ENCODE measurements at places on chromosomes 12 and 14.

DNA sequence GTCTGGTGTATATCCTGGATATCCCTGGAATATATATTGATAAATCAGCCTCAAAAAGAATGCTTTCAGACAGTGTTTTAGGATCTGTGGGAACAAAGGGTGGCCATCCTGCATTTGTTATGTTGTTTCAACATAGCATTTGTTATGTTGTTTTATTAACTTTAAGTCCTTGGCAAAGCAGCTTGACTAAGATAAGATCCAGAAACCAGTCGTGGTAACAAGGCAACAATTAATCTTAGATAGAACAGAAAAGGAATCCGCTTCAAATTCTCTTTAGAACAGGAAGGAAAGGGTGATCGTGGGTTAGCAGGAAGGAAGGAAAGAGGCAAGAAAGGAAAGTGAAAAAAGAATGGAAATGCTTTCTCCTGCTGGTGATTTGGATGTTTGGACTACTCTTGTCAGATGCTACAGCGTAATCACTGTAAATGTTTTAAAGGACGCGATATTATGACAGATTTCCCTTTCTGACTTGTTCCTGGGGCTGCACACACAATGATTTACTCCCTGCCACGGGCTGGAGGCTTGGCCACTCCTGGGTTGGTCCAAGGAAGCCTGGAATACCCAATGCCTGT is 443.3 kb downstream of the DPF3 start:
- DNase-seq = no peak

GRCh38 chr12:88057994-88058718 is 29.0 kb upstream of the C12orf50 start:
- no peak for DNase-seq

DNA sequence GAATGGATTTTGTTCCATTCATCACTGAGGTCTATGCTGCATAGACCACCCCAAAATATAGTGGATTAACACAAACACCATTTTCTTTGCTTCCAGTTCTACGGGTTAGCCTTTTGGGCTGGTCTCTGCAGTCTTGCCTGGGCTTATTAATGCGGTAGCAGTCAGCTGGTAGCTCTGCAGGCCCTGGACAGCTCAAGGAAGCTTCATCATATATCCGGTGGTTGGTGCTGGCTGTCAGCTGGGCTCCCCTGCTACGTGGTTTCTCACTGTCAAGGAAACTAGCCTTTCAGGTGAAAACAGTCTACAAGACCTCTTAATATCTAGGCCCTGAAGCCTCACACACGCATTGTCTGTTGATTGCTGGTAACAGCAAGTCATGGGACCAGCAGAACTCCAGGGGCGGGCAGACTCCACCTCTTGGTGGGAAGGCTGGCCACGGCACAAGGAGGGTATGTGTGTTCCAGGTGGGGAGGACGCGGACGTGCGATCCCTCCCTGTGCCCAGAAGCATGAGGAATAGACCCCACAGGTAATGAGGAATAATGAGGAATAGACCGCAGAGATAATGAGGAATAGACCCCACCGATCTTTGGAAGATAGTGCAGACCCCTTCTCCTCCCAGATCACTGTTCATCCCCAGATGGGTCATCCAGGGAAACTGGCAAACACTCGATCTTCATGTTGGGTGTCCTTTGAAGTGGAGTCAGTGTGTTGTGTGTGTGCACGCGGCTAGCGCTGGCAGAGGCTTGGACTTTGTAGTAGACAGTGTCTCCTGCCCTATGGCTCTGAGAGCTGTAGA is 13.3 kb downstream of the TSPAN9 start:
- DNase-seq = no peak

- DNase-seq = no peak
These were observed 25.9 kb upstream of the PRKD1 start for GRCh38 chr14:29953501-29953900.

- DNase-seq = no peak
These were observed 184.7 kb upstream of the PRICKLE1 start for GRCh38 chr12:42774238-42774637.

DNA sequence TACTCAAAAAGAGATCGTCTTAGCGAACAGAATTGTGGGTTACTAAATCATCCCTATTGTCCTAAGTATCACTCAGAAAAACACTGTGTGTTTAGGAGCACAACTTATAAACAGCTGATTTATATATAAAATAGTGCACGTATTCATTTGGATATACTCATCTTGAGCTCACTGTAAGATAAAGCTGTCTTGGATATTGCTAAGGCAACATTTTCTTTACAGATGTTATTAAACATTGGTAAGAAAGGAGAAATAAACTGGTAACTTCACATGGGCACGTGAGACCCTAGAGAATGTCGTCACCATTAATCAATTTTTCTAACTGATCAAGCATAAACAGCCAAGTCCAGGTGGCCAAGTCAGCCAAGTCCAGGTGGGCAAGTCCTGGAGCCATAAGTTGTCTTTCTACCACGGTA is 1.7 kb downstream of the PAWR start:
- DNase-seq = no peak

Data from BJ (cell line).